RPMI7951 (cell line): ENCODE measurements at places on chromosomes 12 and 14.

- no peak for DNase-seq
These were observed 69.3 kb upstream of the SCN8A start for GRCh38 chr12:51521554-51522276.

- peak; percentile 90 for DNase-seq
These were observed 185.3 kb upstream of the BCL2L14 start for GRCh38 chr12:11885261-11886038.

DNA sequence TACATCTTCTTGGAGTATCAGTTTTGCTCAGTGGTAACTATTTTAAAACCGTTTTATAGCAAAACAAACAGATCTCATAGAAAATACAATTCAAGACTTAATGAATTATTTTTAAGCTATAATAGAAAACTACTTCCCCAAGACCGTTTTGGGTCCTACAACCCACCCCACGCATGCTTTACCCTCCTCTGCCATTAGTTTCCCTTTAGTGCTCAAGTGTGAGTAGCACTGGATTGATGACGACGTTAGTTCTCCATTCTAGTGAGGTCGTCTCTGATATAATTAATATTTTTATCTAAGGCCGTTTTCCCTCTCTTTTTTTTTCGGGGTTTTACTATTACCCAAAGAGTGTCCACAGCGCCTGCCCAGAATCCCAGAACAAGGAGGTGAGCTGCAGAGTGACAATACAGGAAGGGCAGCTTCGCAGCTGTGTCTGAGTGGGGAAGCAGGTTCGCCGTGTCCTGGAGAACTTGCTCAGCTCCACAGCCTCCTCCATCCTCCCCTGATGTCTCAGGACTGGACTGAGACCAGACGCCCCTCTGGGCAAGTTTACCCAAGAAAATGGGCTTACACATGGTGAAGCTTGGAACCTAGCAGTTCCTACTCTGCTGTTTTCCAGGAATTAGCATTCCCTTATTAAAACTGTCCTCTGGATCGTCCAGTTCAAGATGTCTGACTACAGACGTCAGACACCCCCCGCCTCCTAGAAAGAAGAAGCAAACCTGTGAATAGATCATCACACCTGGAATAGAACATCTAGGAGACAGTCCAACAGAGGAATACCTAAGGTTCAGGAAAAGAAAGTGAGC, 31.9 kb upstream of the MON2 start:
- DNase-seq = peak; percentile 3

DNA sequence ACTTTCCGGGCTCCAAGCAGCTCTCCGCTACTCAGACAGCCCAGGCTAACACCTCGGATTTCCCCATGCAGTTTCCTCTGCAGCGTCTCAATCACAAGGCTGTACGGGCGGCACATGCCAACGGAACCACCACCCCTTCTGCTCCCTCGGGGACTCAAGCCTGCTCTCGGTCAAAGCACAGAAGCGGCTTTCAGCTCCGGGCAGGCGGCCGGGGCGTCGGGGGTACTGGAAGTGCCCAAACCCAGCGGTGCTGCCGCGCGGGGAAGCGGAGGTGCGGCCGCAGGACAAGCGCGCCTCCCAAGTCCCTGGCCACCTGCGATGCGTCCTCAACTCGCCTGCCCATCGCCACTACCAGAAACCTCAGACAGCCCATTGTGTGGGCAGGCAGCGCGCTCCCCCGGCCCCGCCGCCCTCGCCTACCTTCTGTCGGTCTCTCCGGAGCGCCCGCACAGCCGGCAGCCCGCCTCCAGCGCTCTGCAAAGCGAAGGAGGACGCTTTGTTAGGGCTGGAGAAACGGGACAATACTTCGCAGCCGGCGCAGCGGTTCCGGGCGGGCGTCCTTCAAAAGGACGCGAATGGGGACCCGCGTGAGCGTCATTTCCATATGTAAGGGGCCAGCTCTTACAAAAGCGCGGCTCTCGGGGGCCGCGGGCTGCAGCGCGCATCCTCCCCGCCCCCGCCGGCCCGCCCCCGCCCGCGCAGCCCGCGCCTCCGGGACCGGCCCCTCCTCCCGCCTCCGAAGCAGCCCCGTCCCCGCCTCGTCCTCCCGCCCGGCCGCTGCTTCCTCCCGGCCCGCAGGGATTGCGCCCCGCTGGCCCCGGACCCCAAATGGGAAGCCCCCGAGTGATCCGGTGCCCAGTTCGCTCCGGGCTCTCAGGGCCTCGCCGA, 674 bp downstream of the NIN start:
- peak; percentile 32 for DNase-seq

DNA sequence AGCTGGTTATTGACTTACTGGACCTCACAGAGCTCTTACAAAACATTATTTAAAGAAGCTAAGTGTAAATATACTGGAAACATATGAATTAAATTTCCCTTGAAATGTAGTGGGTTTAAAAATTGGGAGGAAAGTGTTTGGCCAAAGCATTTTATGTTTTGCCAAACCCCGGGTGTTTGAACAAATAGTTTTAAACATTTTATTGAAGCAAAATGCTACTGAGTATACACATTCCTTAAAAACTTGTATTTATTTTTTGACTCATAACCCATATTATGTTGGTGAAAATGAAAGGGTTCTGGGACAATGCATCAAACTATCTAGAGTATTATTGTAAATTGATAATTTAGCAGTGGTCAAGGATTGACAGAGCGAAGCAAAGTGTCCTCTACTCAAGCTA, 1048.5 kb downstream of the SLC6A15 start:
- no peak for DNase-seq

GRCh38 chr14:64811676-64812075, 68.0 kb downstream of the SPTB start:
- DNase-seq = peak; percentile 50
